RPMI8226 (cell line): ENCODE measurements at places on chromosomes 12 and 14.

DNA sequence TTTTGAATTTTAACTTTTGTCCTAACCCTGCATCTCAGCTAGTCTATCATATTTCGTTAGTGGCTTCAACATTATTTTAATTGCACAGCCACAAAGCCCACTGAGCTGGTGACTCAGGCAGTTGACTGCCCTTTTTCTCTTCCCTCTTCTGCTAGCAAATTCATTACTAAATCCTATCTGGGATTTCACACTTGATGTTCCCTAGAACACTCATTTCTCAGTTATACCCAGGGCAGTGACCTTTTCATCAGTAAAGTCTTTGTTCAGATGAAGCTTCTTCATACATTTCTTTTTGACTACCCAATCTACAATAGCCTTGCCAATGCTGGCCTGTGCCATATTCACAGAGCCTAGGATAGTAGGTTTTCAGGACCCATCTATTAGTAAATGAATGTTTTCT, 107.0 kb downstream of the ATXN7L3B start:
- no peak for DNase-seq

DNA sequence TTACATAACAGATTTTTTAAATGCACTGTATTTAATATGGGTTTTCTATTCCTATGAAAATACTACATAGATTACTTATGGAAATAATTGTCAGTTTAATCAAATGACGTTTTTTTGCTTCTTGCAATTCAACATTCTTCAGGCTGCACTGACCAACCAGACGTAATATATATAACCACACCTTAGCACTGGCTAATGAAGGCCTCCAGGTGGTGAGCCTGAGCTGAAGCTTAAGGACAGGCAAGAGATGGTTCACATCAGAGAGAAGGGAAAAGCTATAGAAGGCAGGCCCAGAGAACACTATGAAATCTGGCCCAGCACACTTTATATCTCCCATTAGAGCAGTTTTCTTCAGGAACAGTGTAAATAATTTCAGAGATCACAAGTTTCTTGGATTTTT, 2.8 kb upstream of the MDGA2 start:
- no peak for DNase-seq

DNA sequence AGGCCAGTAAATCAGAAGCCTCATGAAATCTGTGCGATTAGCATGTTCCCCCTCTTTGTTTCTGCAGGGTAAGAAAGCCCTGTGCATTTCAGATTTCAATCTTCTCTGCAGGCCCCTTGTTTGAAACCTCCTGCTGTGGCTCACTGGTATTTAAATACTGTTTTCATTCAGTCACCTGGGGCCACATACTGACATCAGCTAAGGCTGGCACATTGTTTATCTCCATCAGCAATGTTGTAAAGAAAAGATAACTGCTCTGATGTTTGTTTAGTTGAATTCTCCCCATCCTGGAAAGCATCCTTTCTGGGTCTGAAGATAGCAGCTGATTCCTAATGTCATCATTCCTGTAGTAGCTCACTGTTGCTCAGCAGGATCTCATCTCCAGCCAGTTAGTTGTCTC, 554.9 kb downstream of the NRXN3 start:
- DNase-seq, result no peak

- no peak for DNase-seq
Measured at GRCh38 chr12:106585105-106585520, 2.3 kb downstream of the RFX4 start.

DNA sequence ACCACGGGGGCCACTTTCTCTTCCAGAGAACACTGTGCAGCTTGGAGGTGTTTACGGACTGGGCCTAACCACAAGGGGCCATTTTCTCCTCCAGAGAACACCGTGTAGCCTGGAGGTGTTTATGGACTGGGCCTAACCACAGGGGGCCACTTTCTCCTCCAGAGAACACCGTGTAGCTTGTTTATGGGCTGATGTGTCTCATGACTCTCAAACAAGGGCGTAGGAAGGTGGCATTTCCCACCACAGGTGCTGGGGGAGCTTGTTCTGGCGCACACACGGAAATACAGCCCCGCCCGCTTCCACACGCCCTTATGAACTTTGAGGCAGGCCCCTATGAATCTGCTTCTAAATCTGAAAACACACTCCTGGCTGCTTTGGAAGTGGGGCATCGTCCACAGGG, 174.6 kb upstream of the SFSWAP start:
- no peak for DNase-seq

DNA sequence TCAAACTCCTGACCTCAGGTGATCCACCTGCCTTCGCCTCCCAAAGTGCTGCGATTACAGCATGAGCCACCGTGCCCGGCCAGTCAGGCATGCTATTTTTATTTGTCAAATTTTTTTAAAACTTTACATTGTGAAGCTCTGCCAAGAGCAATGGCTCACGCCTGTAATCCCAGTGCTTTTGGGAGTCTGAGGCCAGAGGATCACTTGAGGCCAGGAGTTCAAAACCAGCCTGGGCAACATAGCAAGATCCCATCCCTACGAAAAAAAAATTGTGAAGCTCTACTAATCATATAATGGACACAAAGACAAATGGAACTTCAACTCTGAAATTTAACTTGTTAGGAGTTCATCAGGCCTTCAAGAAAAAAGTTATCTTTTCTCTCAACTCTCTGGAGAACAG, 1.9 kb downstream of the R3HDM2 start:
- no peak for DNase-seq
